Upper lobe of right lung (tissue), 1 donor: ENCODE measurements at places on chromosomes 11 and 22.
A peak's percentile ranks its signal among the peaks of the same experiment; 100 is the strongest.

DNA sequence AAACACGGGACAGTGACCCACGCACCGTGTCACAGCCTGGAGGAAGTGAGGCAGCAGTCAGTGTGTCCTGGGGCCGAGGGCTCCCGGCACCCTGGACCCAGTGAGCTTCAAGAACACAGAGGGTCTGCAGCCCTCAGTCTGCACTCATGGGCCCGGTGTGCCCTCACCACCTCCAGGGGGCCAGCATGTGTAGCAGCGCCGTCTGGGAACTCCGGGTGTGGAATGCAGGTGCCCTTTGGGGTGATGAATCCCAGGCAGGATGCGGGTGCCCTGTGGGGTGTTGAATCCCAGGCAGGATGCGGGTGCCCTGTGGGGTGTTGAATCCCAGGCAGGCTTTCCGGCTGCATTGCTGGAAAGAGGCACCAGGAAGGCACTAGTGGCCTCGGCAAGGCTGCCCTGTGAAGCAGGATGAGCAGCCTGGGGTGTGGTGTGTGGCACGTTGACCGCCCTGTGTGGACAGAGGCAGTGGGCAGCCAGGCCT, 1399.9 kb downstream of the BRD1 start:
- DNase-seq, result peak; percentile 50

DNA sequence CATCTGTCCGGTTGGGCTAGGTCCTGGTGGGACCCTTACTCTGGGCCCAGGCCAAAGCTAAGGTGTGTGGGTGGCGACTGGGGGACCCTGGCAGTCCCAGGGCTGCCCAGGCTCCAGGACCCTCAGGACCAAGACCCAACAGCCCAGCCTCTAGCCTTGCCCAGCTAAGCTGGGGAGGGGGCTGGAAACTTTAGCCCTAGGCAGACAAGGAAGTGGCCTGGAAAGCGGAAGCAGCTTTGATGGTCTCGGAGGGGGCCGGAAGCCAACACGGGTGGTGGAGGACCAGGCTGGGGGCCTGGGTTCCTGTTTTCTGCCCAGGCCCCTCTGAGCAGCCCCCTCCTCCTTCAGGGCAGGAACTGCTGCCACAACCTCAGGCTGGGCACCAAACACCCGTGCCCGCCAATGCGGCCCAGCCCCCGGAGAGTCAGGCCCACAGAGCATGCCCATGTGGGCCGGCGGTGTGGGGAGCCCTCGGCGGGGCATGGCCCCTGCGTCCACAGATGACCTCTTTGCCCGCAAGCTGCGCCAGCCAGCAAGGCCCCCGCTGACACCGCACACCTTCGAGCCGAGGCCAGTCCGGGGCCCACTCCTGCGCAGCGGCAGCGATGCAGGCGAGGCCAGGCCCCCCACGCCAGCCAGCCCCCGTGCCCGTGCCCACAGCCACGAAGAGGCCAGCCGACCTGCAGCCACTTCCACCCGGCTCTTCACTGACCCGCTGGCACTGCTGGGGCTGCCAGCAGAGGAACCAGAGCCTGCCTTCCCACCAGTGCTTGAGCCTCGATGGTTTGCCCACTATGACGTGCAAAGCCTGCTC, 2.8 kb downstream of the SIPA1 start:
- DNase-seq, result peak; percentile 80

GRCh38 chr11:32109138-32109537, 18.3 kb downstream of the RCN1 start:
- DNase-seq, result no peak

GRCh38 chr11:23554002-23554401, 693.7 kb upstream of the CCDC179 start:
- no peak for DNase-seq

- no peak for DNase-seq
Observed at GRCh38 chr11:28919194-28919593, 811.0 kb downstream of the METTL15 start.

DNA sequence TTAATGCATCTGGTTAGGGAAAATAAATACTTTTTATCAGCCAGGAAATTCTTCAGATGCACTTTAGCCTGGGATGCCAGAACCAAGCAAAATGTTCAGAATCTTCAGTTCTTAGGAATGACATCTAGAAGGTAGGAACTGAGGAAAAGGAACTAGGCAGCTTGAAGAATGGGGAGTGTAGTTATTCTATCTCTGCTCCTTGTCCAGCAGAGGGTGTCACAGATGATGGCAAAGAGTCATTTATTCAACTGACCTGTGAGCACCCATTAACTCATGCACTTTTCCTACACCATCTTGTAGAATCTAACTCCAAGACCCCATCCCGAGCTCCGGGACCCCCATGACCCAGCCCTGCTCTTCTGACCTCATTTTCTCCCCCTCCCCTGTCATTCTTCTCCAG, 122.1 kb upstream of the ISX start:
- DNase-seq, result no peak
